SW 1271 (cell line): ENCODE measurements at places on chromosomes 6 and 20.

- no peak for DNase-seq
Observed at GRCh38 chr20:51600016-51600420, 57.5 kb upstream of the NFATC2 start.

DNA sequence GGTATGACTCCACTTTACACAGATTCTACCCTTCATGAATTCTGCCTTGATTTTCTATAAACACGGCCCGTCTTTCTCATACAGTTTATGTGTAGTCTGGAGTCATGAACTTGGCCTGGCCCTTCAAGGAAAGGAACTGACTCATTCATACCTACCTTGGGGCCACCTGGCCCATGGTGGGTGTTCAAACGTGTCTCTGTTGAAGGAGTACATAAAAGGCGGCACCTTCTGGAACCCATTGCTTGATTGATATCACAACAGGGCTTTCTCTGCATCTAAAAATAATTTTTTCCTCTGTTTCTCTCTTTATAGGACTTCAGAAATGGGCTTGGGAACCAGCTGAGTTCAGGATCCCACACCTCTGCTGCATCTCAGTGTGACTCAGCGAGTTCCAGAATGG, 363.0 kb upstream of the SOX4 start:
- no peak for DNase-seq

DNA sequence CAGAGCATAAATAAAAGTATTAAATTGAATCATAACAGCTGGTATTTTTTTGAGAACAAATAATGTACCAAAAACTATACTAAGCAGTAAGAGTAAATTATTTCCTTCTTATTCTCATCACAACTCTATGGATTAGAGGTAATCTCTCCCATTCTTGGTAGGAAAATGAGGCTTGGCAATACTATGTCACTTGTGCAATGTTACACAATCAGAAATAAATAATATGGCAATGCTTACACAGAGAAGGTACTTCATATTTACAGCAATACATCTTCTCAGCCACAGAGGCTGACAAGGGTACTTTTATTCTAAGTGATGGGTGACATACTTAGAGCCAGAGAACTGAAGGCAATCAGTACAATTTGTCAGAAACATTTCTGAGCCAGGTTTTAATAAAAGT, 3.9 kb downstream of the DST start:
- DNase-seq = no peak

DNA sequence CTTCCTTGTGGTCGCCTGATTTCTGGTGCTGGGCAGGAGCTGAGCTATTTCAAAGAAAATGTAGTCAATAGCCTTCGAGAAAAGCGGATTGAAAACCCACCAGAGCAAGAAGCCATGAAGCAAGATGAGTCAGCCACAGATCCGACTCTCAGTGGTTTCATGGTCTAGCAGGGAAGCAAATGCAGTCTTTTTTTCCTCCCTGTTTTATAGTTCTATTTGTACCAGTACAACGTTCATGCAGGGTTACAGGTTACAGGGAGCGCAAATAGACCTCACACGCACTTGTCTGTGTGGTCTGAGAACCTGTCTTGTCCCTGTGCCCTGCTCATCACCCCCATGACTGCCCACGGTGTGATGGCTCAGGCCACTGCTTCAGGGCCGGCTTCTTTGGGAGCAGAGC, 309.8 kb upstream of the SUPT3H start:
- no peak for DNase-seq

GRCh38 chr6:2270054-2270453, 24.6 kb upstream of the GMDS start:
- DNase-seq = no peak

DNA sequence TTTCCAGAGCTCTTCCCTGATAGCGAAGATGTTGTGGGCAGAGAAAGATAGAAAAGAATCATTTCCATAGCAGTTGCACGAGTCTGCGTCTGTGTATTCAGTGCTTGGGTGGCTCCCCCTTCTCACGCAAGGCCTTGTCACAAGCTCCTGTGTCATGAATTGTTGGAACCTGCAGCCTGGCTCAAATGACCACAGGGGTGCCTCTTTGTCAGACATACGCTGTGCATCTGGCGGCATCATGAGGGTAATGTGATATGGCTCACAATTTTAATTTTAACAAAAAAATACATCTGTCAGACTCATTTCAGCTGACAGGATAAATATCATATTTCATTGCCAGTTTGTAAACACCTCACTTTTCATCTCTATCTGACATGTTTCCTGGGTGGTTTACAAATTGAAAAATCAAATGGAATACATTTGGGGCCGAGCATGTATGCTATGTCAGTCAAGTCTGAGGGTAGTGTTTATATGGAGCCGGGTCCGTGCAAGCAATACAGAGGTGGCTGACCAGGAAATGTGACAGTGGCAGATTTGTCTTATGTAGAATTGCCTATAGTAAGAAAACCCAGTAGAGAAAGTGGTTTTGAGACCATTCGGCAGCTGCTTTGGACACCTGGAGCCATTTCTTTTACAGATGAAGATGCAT, 90.9 kb downstream of the CAP2 start:
- DNase-seq = no peak

DNA sequence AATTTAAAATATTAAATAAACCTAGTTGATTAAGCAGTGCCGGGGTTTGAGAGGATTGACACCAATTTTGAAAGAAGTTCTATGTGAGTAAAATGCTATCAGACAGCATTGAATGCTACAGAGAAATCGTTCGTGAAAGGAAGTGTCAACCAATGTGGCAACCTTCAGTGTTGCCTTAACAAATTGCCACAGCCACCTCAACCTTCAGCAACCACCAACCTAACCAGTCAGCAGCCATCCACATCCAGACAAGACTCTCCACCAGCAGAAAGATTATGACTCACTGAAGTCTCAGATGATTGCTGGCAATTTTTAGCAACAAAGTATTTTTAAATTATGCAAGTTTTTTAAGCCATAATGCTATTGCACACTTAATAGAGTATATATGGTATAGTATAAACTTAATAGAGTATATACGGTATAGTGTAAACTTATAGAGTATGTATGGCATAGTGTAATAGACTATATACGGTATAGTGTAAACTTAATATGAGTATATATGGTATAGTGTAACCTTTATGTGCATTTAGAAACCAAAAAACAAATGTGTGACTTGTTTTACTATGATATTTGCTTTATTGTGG, 65.3 kb upstream of the ID4 start:
- no peak for DNase-seq

GRCh38 chr6:127305741-127306140, 37.7 kb downstream of the ECHDC1 start:
- no peak for DNase-seq

DNA sequence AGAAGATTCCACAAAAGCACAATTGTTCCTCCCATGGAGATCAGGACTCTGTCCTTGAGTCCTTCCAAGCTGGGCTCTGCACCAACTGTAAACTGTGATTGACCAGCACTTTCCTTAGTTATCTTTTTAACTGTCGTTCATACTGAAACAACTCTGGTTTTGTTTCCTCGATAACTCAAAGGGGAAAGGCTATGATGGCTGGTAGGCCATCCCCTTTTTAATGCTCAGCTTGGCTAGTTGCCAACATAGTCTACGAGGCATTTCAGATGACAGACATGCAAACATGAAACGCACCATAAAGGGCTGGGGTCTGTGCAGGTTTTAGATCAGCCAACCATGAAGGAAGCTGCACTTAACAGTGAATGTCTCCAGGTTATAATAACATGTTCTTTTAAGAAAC, 497.1 kb upstream of the ARID1B start:
- DNase-seq = no peak
